ENCODE measurements at places on chromosomes 6 and 20.

- no peak for DNase-seq
These were observed 1.2 kb downstream of the TCFL5 start for GRCh38 chr20:62860391-62860923.

- no peak for DNase-seq
These were observed 114.7 kb downstream of the SASH1 start for GRCh38 chr6:148457137-148457842.

DNA sequence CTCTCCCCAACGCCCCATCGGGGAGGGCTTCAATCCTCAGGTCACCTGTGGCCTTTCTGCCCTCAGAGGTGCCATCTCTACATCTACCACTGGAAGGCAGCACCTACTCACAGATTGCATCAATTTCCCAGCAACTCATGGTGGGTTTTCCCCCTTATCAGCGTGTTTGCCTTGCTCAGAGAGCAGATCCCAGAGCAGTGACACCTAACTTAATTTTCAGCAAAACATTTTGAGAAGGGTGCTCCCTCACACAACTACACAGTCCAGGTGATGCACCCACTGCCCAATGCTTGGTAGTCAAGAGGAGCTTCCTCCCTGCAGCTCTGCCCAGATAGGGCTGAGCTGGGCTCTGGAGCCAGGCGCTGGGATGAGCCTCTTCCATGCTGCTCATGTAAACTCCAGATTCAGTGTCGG, 48.2 kb downstream of the PLG start:
- no peak for DNase-seq

DNA sequence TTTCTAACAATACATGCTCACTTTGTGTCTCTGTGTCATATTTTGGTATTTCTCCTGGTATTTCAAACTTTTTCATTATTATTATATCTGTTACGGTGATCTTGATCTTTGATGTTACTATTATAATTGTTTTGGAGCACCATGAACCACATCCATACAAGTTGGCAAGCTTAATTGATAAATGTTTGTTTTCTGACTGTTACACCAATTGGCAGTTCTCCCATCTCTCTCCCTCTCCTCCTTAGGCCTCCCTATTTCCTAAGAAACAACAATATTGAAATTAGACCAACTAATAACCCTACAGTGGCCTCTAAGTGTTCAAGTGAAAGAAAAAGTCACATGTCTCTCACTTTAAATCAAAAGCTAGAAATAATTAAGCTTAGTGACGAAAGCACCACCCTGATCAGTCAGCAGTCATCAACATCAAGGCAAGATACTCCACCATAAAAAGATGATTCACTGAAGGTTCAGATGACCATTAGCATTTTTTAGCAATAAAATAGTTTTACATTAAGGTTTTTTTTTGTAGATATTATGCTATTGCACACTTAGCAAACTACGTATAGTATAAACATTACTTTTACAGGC, 61.5 kb downstream of the IBTK start:
- no peak for DNase-seq

- DNase-seq: no peak
These were observed 19.5 kb downstream of the ANKRD60 start for GRCh38 chr20:58208944-58209343.

DNA sequence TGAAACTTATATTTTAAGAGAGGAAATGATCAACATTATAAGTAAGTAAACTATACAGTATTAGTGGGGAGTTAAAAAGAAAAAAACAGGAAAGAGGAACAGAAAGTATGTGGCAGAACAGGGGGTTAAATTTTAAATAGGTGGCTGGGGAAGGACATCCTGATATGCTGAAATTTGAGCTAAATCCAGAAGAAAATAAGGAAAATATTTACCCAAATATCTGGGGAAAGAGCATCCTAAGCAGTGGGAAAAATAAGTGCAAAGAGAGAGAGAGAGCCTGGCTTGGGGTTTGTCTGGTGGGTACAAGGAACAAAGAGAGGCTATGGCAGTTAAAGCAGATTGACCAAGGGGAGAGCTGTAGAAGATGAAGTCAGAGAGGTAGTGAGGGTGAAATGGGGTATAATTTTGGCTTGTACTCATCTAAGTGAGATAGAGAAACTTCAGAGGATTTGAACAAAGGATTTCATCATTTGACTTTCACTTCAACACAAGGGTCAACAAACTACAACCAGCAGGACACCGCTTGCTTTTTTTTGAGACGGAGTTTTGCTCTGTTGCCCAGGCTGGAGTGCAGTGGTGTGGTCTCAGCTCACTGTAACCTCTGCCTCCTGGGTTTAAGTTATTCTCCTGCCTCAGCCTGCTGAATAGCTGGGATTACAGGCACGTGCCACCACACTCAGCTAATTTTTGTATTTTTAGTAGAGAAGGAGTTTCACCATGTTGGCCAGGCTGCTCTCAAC, 328.4 kb upstream of the CNR1 start:
- no peak for DNase-seq

DNA sequence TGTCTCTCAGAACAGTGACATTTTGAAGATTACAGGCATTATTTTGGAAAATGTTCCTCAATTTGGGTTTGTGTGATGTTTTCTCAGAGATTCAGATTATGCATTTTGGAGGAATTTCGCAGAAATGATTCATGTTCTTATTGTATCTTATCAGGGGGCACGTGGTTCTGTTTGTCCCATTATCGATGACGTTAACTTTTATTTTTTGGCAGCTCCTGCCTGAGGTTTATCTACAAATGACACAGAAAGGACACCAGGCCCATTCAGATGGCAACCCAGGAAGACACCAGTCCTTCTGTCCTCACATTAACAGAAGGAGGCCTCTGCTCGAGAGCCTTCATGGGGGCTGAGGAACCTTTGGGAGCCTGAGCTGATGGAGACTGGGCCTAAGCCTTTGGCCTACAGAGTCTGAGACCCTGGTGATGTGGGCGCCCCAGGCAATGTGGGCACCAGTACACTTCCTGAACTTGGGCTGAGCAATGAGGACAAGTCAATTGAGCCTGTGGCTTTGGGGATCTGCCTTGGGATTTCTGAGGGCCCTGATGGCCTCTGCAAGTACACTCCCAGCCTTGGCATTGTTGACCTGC, 41.2 kb upstream of the EZR start:
- no peak for DNase-seq

GRCh38 chr20:24663496-24663895, 194.1 kb downstream of the SYNDIG1 start:
- DNase-seq: no peak

GRCh38 chr6:141677598-141678211, 455.0 kb upstream of the GJE1 start:
- DNase-seq: no peak

GRCh38 chr20:13809855-13810254, 25.0 kb downstream of the NDUFAF5 start:
- DNase-seq: no peak

DNA sequence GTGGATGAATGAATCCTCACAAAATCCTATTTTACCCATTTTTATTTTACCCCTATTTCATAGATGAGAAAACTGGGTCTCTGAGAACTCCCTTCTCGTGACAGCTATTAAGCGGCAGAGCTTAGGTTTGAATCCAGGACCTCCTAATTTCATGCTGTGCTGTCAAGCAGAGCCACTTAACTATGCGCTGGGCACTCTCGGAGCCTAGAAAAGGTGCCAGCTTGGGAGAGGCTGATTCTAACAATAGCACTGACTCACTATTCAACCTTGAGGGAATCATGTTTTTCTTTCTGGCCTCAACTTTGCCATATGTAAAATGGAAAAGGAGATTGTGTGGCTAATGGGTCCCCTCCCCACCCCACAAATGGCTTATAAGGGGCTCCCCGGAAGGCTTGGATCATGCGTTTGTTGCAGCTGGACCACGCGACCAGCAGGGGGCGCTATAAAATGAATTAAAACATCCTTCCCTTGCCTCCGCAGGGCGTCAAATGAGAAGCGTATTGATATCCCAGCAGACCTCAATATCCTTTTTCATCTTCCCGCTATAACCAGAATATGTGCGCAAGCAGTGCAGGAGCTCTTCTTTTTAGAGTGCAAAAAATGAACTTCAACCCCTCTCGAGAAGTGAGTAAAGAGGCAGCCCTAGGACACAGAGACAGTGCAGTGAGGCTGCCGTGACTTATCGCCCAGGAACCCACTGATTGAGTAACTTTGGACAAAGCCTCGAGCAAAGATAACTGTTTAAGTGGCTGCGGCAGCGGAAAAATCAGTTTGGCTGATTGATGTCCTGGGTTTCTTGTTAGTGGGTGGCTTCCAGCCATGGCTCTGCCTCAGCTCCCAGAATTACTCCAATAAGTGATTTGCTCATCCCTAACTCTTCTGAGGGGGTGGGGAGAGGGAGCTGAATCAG, 12.8 kb upstream of the PDYN start:
- DNase-seq: no peak

DNA sequence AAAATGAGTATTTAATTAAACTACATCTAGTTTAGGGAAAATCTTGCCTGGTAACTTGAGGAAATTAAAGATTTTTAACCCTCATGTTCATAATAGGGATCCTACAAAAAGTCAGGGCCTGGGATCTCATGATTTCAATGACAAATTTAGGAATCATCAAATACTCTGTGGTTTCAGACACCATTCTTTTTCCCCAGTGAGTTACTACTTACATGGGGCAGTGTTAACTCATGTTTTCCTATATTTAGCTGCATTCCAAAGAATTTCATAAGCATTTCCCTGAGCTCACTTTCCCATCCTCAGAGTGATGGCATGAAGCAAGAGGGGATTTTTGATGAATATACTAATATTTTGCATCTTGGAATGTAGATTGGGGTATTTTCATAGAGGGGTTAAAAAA, 321.7 kb downstream of the CENPW start:
- DNase-seq: no peak

GRCh38 chr6:55174211-55175026, at the start of gene HCRTR2:
TSS of gene HCRTR2 (plus strand) at chr6:55174515. CDS start at chr6:55174588, 73 bp downstream.
- no peak for DNase-seq

DNA sequence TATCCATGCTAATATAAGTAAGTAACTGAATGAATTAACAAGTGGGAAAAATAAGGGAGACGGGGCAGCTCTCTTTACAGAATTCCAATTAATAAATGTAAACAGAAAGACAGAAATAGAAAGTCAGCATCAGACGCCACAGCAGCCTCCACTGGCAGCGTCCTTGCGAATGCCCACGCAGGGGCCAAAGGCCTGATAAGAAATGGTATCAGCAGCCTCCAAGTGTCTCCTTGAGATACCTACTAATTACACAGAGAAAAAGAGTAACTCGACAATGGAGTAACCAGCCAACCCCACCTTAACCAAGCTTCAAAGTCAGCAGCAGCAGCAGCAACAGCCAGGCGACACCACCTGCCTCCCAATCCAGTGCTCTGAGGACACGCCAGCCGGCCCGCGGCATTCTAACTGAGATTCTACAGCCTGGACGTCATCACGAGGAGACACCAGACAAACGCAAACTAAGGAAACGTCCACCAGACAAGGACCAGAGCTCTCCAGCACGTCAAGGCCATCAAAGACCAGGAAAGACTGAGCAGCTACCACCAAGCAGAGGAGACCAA, 78.8 kb downstream of the TAF4 start:
- DNase-seq: no peak
